ENCODE measurements at places on chromosomes 1 and 21.

GRCh38 chr1:27015260-27015659, 2.6 kb upstream of the TENT5B start:
- no peak for DNase-seq

DNA sequence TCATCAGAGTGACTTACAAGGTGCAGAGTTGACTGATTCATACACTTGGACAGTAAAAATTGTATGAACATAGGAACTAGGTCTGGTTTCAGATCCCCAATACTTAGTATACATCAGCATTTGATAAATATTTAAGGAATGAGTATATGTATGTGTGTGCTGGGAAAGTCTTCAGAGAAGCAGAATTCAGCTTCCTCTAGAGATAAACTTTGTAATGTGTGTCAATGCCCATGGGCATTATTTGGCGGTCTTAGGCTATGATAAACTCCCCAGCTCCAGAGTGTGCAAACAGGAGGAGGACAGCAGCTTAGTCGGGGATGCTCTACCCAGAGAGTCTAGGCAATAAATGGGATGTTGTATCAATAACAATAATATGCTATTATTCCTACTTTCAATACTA, 2.9 kb upstream of the CAMK1G start:
- DNase-seq, result no peak

GRCh38 chr1:83918688-83919285, 80.1 kb downstream of the TTLL7 start:
- no peak for DNase-seq

- no peak for DNase-seq
Observed at GRCh38 chr1:42290130-42290529, 44.9 kb downstream of the FOXJ3 start.

DNA sequence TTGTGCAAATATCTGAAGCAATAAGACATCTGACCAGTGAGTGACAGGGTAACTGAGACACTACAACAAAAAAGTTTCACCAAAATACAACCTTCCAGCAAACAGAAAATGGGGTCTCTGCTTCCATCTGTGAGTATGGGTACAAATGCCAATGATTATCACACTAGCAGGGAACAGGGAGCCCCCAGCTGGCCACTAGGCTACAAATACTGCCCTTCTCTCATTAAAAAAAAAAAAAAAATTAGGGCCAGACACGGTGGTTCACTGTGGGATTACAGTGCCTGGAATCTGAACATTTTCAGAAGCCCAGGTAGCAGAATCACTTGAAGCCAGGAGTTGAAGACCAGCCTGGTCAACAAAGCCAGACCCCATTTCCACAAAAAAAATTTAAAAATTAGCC, 48.4 kb upstream of the EDARADD start:
- DNase-seq, result no peak
